Sigmoid colon (tissue), 7 donors: ENCODE measurements at places on chromosomes 3 and 15. TPM values are rescaled to one million over a fixed set of nuclear protein-coding genes. Genes with fewer than 3 reads are reported as not detected.
A peak's percentile ranks its signal among the peaks of the same experiment; 100 is the strongest.

DNA sequence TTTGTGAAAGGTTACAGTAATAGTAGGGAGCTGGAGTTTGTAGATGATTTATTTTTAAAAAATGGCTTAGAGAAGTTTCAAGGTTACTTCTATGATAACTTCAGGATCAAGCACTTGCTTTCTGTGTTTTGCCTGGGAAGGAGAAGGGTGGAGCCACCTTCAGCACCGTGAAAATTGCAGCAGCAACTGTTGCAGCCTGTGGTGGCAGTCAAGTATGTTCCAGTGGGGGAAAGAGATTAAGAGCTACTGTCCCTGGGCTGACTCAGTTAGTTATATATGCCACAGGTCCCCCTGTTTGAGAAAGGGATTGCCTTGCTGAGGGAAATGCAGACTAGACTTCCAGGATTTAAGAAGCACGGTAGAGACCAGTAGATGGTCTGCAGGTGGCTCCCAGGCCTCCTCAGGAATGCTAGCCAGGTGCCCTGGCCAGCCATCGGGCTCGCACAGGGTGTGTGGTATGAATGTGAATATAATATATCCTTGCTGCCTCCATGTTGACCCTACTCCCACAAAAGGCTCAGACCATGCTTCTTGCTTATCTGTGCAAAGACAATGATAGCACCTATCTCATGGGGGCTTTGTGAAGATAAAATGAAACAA, 389.5 kb downstream of the CACNA2D3 start:
- no peaks in the 10 kb centered on the region for H3K27me3 ChIP-seq
- no peak for DNase-seq
- no peaks in the 10 kb centered on the region for H3K4me1 ChIP-seq
- H3K36me3 ChIP-seq, result no peaks in the 10 kb centered on the region
- H3K4me3 ChIP-seq, result no peak overlapping the region
- H3K27ac ChIP-seq, result no peak overlapping the region

GRCh38 chr15:31843426-31844055, 186.8 kb upstream of the CHRNA7 start:
- H3K4me3 ChIP-seq, result no peak overlapping the region
- no peaks in the 10 kb centered on the region for H3K27me3 ChIP-seq
- no peak overlapping the region for H3K27ac ChIP-seq
- DNase-seq, result no peak

DNA sequence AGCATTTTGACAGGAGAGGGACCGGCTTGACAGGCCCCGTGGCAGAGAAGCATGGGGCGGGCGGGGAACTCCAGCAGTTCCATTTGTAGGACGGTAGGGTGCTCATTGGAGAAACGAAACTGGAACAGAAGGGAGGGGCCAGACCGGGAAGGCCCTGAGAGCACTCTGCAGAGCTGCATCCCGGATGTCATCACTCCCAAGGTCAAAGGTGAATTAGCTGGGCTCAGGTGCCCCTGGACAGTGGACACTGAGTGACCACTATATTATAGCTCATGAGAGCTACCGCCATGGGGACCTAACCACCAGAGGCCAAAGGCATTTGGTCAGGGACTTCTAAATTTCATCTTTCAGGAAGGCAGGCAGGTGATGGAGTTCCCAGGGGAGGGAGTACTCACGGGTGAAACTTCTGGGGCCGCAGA, 7.3 kb downstream of the CSRNP1 start:
- peaks cover 55% of the 10 kb centered on the region for H3K36me3 ChIP-seq
- DNase-seq, result peak; percentile 76
- H3K27me3 ChIP-seq, result no peaks in the 10 kb centered on the region
- peaks cover 72% of the 10 kb centered on the region for H3K4me1 ChIP-seq
- no peak overlapping the region for H3K4me3 ChIP-seq

DNA sequence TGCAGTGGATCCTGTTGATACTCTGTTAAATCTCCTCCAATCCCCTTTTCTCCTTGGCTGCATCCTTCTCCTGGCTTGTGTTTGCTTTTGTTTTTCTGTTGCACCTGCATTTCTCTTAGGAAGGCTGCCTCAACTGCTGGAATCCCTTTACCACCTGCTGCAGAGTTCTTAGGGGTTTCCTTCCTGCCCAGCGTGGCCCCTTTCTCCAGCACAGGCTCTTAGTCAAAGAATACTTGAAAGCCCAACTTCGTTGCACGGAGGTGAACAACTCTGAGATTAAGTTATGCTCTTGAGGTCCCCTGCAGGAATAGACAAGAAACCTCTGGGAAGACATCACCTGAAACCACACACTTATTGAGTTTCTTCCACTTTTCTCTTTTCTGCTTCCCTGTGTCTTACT, 121.6 kb upstream of the GRM7 start:
- DNase-seq, result no peak
- no peaks in the 10 kb centered on the region for H3K27me3 ChIP-seq
- H3K4me3 ChIP-seq, result no peak overlapping the region
- no peak overlapping the region for H3K27ac ChIP-seq
- H3K36me3 ChIP-seq, result no peaks in the 10 kb centered on the region
- H3K4me1 ChIP-seq, result no peaks in the 10 kb centered on the region

DNA sequence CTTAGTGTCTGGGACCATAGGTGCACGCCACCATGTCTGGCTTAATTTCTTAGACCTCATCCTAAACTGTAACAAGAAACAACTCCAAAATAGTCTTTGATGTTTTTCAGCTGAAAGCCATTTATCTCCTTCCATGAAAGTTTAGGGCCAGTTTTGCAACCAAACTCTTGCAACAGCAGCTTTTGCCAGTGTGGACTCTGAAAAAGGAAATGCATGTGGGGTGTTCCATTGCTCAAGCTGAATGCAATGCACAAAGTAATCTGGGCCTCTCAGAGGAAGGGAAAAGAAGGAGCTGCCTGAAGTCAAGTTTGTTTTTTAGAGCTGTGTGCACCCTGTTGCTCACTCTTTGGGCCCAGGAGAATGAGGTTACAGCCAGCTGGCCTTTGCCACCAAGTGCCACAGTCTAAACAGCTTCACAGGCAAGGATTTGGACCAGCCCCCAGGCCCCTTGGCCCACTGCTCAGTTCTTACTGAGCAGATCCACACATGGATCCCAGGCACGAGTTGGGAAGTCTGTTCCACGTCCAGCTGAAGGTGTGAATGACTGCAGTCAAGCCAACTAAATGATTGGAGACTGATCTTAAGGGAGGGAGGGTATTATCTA, 212.3 kb upstream of the LRRFIP2 start:
- H3K27me3 ChIP-seq, result no peaks in the 10 kb centered on the region
- no peak overlapping the region for H3K4me3 ChIP-seq
- DNase-seq, result peak; percentile 70
- H3K27ac ChIP-seq, result peak overlapping the region; percentile 64
- no peaks in the 10 kb centered on the region for H3K36me3 ChIP-seq

- no peaks in the 10 kb centered on the region for H3K4me1 ChIP-seq
- no peak overlapping the region for H3K4me3 ChIP-seq
- H3K27me3 ChIP-seq, result peaks cover 3% of the 10 kb centered on the region
- H3K36me3 ChIP-seq, result no peaks in the 10 kb centered on the region
- no peak for DNase-seq
Observed at GRCh38 chr3:72657666-72658065, 190.6 kb downstream of the SHQ1 start.

DNA sequence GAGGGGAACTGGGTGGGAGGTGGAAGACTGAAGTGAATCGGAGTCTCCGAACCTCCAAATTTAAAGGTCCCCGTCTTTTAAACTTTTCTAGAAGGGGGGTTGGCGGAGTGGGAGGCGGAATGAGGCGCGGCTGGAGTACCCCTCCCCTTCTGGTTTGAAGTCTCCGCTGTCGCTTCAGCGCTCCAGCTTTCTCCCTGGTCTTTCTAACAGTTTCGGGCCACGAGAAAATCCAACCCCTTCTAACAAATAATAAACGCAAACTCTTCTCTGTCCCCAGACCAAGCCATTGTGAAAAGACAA, 2.5 kb upstream of the MECOM start:
- no peak for DNase-seq
- no peak overlapping the region for H3K4me3 ChIP-seq
- no peak overlapping the region for H3K27ac ChIP-seq
- peaks cover 91% of the 10 kb centered on the region for H3K27me3 ChIP-seq
- no peaks in the 10 kb centered on the region for H3K36me3 ChIP-seq

GRCh38 chr3:10926256-10926810, 66.2 kb upstream of the SLC6A1 start:
- H3K36me3 ChIP-seq, result no peaks in the 10 kb centered on the region
- H3K4me3 ChIP-seq, result no peak overlapping the region
- no peak for DNase-seq
- H3K27me3 ChIP-seq, result no peaks in the 10 kb centered on the region

DNA sequence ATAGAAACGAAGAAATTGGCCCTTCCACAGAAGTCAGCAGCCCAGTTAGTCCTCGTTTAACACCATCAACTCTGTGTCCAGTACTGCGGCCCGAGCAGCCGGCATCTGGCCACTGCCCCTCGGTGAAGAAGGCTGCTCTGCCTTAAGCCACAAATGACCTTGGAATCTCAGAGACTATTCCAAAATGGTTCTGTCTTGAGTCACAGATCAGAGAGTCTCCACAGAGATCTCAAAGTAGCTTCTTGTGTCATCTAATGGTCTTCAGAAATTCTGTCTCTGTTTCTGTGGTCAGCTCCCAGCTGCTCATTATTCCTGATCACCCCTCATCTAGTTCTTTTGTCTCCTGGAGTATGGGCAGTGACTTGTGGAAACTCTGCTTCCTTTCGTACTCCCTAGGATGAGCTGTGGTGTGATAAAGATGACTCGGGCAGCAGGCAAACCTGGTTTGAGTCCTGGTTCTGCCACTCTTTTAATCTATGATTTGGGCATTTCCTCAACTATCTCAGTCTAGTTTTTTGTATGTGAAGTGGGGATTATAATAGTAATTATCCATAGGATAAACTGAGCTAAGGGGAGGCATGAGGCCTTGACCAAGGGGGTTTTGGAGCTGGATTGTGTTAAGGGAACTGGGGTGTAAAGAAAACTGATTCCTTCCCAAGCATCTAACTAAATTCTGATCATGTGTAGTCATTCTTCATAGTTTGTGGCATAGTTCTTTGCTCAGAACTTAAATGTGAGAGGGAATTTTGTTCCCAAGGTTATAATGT, 22.6 kb downstream of the CRTC3 start:
- H3K36me3 ChIP-seq, result no peaks in the 10 kb centered on the region
- DNase-seq, result no peak

GRCh38 chr3:78087134-78087533, 1047.2 kb downstream of the ROBO2 start:
- no peak for DNase-seq
- no peaks in the 10 kb centered on the region for H3K36me3 ChIP-seq
- H3K27me3 ChIP-seq, result no peaks in the 10 kb centered on the region
- no peaks in the 10 kb centered on the region for H3K4me1 ChIP-seq
- no peak overlapping the region for H3K4me3 ChIP-seq
- H3K27ac ChIP-seq, result no peak overlapping the region

DNA sequence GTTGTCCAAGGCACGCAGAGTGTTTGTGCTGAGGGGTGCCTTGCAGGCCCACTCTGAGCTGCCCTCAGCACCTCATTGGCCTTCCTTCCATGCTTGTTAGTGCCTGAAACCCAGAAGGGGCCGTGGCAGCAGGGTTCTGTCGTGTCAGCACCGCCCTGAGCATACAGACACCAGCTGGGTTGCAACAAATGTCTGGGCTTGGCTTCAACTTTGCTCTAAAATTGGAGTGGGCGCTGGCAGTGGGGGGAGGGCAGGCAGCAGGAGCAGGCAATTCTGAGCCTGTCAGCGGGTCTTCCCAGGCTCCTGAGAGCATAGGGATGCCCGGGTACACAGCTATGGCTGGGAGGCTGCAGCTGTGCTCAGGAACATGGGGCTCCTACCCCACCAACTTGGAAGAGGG, 464.3 kb downstream of the EPHA3 start:
- peaks cover 9% of the 10 kb centered on the region for H3K4me1 ChIP-seq
- H3K4me3 ChIP-seq, result no peak overlapping the region
- no peaks in the 10 kb centered on the region for H3K36me3 ChIP-seq
- no peak overlapping the region for H3K27ac ChIP-seq
- H3K27me3 ChIP-seq, result no peaks in the 10 kb centered on the region

GRCh38 chr3:156211583-156211982, 91.2 kb downstream of the KCNAB1 start:
- no peaks in the 10 kb centered on the region for H3K27me3 ChIP-seq
- peaks cover 6% of the 10 kb centered on the region for H3K4me1 ChIP-seq
- no peak for DNase-seq

GRCh38 chr3:51704511-51704950, 2.3 kb upstream of the GRM2 start:
- H3K36me3 ChIP-seq, result peaks cover 42% of the 10 kb centered on the region
- peaks cover 2% of the 10 kb centered on the region for H3K27me3 ChIP-seq
- no peak overlapping the region for H3K27ac ChIP-seq
- no peak overlapping the region for H3K4me3 ChIP-seq

- no peak overlapping the region for H3K27ac ChIP-seq
- peaks cover 4% of the 10 kb centered on the region for H3K4me1 ChIP-seq
- DNase-seq, result no peak
- H3K4me3 ChIP-seq, result no peak overlapping the region
- H3K27me3 ChIP-seq, result no peaks in the 10 kb centered on the region
Observed at GRCh38 chr15:101216100-101216499, 35.7 kb downstream of the CHSY1 start.

DNA sequence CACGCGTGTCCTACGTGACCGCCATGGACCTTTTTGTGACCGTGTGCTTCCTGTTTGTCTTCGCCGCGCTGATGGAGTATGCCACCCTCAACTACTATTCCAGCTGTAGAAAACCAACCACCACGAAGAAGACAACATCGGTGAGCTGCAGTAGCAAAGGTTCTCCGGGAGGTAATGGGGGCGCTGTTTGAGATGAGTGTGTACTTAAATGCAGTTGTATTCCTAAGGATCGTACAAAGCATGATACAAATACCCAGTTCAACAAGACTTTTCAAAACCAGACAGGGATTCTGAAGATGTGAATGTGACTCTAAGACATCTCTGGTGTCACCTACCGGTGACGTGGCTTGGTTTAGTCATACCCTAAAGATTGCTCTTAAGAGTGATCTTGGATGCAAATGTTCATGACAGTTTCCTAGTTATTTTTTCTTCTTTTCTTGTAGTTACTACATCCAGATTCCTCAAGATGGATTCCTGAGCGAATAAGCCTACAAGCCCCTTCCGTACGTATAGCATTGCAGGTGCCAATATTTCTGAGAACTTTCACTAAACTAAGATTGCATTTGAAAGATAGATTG, 556.6 kb downstream of the GABRG3 start:
- no peaks in the 10 kb centered on the region for H3K36me3 ChIP-seq
- H3K4me1 ChIP-seq, result no peaks in the 10 kb centered on the region
- no peak overlapping the region for H3K4me3 ChIP-seq
- no peak for DNase-seq

DNA sequence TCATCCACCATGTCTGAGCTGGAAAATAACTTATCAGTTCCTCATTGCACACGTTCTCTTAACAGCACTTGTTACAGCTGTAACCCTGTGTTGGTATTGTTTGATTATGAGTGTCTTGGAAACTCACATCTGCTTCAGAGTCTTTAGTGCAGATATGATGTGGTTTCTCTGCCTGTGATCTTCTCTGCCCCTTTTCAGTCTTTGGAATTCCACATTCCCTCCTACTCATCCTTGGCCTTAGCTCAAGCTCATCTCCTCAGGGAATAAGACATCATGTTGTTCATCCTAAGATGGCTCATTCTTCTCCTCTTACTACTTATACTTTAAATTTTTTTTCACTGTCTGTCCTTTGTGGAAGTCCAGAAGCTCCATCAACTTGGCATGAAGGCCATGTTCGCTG, 77.7 kb downstream of the SYNPR start:
- DNase-seq, result no peak
- H3K27me3 ChIP-seq, result no peaks in the 10 kb centered on the region
- H3K4me1 ChIP-seq, result no peaks in the 10 kb centered on the region
- no peaks in the 10 kb centered on the region for H3K36me3 ChIP-seq
- H3K4me3 ChIP-seq, result no peak overlapping the region
- H3K27ac ChIP-seq, result no peak overlapping the region

The PLSCR5 gene
- not detected for total RNA-seq

The CCR2 gene
- total RNA-seq, result 3.1 TPM

The SAMD7 gene
- total RNA-seq, result not detected

The C3orf20 gene
- not detected for total RNA-seq

The TAGLN3 gene
- 17.4 TPM for total RNA-seq

The CAPN3 gene
- total RNA-seq, result 5.4 TPM

The EAF2 gene
- total RNA-seq, result 7.8 TPM

The HGD gene
- total RNA-seq, result not detected

The MRPS11 gene
- 46.0 TPM for total RNA-seq
